Stimulated activated naive CD8-positive, alpha-beta T cell treated with anti-CD3 and anti-CD28 coated beads, Interleukin-15, amount 100 ng/mL, for 72 hours (primary cell): ENCODE measurements at places on chromosomes 7 and 10.

DNA sequence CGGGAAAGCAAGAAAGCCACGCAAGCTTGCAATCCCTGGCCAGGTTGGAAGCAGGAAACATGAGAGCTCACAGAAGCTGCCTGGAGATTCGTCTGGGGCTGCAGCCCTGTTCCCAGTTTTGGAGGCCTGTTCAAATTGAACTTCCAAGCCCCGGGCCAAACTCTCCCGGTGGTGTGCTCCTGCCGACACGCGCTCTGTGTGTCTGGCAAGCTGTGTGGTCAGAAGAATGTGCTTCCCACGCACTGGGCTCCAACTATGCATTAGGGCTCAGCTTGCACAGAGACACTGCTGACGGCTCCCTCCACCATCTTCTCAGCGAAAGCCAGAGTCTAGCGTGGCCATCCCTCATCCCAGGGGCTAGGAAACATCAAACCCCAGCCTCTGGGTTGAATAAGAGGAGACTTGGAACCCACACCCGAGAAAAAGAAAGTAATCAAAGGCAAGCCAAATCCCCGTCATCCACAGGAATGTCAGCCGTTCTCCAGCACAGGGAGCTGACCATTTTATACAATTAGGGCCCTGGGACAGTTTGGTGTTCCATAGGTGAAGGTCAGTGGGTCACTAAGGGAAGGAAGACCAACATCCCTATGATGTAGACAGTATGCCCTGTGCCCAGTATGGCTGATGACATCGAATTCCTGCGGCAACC, 107.2 kb downstream of the FGFR2 start:
- DNase-seq, result no peak

GRCh38 chr10:122178655-122179054, 92.4 kb upstream of the BTBD16 start:
- no peak for DNase-seq

DNA sequence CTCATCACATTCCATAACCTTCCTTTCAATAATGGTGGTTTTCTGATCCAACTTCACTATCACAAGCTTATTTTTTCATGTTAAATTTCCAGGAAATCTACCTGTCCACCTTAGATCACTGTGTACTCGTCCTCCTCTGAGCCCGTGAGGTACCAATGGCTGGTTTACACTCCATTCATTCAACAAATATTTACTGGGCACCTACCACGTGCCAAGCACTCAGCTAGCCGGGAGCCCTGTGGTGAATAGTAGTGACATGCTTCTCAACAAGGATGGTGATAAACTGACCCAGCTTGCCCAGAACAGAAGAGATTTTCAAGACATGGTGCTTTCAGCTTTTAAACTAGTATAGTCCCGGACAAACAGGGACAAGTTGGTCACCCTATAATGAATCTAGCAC, 98.2 kb downstream of the FAM204A start:
- no peak for DNase-seq

DNA sequence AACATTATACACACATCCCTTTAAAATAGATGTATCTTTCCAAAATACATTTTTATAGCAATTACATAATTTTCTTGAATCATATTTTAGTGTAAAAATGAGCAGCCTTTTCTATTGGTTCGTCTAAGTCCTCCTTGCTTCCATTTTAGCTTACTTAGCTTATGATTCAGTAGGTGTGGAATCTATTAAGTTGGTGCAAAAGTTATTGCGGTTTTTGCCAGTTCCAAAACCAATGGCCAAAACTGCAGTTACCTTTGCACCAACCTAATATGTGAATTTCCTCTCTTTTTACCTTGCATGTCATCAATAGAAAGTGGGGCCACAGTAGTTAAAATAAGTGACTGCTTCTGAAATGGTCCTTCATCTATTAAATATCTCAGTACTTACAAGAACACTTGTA, 279.0 kb downstream of the OTUD1 start:
- no peak for DNase-seq

DNA sequence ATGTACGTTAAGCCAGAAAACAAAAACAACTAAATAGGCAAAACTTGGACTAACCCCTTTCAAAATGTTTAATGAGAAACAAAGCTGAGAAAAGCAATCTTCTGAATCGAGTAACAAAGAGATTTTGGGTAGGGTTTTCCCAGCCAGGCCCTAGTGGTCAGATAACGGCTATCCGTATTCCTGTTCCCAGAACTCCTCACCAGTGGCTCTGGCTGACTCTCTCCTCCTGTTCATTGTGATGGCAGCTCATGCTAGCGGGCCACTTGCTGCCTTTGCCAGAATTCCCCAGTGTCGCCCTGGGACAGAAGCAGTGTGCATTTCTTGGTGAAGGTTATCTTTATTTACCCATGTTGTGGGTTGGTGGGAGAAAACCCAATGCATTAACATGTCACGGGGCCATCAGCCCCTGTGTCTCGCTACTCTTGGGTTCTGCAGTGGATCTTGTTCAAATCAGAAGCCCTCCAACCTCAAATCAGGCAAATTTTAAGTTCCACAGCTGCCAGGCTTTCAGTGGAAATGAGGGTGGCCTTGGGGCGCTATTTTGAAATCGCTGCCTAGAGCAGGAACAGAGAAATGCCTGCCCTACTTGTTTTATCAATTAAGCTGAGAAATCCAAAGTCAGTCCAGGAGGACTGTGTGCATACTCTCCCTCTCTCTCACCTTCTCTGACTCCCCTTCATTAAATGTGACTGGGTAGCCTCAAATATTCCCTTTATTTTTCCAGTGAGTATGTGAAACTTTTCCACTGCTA, 164.5 kb upstream of the NPVF start:
- DNase-seq, result no peak

DNA sequence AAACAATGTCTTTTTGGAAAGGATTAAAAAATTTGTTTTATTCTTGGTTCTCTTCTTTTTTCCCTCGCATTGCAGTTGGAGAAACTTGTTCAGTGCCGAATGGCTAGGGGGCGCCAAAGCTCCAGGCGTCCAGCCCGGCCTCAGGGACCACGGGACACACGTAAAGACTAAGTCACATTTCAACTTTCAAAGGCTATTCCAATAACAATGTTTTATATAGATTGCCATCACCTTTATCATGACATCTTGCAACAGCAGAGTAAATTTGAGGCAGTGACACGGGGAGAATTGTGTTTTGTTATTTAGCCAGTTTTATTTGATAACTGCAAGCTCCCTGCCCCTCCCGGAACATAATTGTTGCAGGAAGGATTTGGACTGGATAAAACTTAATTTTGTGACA, 2.2 kb upstream of the IGFBP3 start:
- peak; percentile 66 for DNase-seq

DNA sequence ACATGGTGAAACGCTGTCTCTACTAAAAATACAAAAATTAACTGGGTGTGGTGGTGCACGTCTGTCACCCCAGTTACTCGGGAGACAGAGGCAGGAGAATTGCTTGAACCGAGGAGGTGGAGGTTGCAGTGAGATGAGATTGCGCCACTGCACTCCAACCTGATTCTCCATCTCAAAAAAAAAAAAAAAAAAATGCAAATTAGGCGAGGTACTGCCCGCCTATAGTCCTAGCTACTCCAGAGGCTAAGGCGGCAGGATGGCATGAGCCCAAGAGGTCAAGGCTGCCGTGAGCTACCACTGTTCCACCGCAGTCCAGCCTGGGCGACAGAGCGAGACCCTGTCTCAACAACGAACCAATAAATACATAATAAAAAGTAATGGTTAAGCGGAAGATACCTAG, 1.1 kb upstream of the EIF4H start:
- no peak for DNase-seq

GRCh38 chr10:69578508-69578991, 5.3 kb upstream of the NEUROG3 start:
- no peak for DNase-seq

GRCh38 chr7:1693991-1694524, 24.0 kb downstream of the ELFN1 start:
- DNase-seq, result no peak

DNA sequence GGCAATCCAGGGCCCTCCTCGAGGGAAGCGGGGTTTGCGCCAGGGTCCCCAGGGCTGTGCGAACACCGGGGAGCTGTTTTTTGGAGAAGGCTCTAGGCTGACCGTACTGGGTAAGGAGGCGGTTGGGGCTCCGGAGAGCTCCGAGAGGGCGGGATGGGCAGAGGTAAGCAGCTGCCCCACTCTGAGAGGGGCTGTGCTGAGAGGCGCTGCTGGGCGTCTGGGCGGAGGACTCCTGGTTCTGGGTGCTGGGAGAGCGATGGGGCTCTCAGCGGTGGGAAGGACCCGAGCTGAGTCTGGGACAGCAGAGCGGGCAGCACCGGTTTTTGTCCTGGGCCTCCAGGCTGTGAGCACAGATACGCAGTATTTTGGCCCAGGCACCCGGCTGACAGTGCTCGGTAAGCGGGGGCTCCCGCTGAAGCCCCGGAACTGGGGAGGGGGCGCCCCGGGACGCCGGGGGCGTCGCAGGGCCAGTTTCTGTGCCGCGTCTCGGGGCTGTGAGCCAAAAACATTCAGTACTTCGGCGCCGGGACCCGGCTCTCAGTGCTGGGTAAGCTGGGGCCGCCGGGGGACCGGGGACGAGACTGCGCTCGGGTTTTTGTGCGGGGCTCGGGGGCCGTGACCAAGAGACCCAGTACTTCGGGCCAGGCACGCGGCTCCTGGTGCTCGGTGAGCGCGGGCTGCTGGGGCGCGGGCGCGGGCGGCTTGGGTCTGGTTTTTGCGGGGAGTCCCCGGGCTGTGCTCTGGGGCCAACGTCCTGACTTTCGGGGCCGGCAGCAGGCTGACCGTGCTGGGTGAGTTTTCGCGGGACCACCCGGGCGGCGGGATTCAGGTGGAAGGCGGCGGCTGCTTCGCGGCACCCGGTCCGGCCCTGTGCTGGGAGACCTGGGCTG, 26.0 kb downstream of the PRSS2 start:
- DNase-seq, result no peak

DNA sequence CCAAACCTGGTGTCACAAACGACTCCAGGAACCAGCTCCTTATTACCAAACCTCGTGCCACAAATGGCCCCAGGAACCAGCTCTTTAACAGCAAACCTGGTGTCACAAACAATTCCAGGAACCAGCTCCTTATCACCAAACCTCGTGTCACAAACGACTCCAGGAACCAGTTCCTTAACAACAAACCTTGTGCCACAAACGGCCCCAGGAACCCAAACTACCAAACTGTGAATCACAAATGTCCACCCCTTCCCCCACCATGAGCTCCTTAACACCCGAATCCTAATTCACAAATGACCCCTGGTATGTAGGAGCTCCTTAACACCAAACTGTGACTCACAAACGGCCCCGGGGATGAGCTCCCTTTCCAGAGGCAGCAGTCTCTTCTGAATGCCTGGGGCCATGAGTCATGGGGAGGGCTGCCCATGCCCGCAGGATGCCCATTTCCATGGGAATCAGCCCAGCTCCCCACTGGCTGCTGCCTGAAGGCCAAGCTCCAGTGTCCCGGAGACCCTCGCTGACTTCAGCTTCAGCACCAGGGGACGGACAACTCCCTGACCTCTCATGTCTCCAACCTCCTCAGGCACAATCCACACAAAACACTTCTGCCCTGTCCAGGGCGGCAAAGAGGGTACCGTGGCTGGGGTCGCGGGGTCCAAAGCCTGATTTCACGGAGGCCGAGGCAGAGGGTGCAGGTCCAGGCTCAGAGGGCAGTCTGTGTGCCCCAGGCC, 213.1 kb downstream of the ELFN1 start:
- DNase-seq, result no peak

- no peak for DNase-seq
Observed at GRCh38 chr10:133529576-133529946, 2.4 kb downstream of the CYP2E1 start.

DNA sequence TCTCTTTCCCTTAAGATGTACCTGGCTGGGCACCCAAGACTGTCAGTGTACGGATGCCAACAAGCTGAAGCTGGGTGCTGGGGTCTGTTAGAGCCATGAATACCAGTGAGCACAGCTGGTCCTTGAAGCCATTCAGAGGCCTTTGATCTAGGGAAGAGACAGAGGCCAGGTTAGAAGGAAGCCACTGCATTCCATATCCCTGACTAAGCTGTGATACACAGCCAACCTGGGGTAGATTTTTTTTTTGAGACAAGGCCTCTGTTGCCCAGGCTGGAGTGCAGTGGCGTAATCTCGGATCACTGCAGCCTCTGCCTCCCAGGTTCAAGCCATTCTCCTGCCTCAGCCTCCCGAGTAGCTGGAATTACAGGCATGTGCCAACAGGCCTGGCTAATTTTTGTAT, 20.8 kb downstream of the ZDHHC16 start:
- no peak for DNase-seq

DNA sequence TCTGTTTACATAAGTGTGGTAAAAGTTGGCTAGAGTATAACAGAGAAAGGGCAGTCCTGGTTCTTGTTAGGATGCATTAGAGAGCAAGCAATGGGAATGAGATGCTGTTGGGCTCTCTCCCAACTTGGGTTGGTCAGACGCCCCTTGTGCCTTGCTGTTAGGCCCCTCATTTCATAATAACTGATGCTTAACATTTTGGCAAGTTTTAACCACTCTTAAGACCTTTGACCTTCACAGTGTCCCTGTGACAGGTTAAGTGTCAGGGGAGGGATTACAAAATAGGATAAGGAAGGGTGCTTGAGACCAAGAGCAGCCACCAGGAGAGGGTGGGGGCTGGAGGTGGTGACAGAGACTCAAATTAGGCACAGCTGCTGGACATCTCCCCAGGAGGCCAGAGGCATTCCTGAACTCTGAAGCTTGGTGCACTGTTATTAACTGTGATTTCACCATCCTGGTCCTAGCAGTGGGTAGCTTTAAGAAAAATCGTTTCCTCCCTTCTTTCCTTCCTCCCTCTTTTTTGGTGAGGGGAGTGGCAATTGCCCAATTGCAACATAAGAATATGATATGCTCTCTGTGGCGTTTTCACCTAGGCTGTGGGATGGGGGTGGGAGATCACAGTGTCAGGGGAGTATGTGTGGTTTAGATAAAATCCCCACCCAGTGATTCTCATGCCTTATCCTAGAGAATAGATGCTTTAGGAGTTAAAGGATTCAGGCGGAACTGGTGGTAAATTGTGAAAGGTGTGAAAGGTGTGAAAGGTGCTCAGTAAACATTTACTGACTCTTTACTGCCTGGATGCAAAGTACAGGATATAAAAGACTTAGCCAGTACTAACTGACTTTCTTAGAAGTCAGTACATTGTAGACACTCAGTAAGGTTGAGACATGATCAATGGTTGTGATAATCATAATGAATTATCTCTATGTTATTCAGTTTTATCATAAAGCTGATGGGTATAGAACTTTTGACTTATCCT, 270.5 kb downstream of the BICC1 start:
- DNase-seq, result no peak

GRCh38 chr10:28214219-28214618, 88.6 kb downstream of the MPP7 start:
- DNase-seq, result no peak

DNA sequence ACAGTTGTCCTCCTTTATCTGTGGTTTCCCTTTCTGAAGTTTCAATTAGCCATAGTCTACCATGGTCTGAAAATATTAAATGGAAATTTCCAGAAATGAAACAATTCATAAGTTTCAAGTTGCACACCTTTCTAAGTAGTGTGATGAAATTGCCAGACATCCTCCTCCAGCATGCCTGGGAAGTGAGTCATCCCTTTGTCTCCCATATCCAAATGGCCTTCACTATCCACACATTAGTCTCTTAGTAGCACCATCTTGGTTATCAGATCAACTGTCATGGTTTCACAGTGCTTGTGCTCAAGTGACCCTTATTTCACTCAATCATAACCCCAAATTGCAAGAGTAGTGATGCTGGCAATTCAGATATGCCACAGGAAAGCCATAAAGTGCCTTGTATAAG, 83.4 kb upstream of the PPP1R9A start:
- DNase-seq, result no peak

- DNase-seq, result no peak
Observed at GRCh38 chr10:127977357-127978009, 70.6 kb downstream of the PTPRE start.
